ENCODE measurements at places on chromosomes 11 and 22.

DNA sequence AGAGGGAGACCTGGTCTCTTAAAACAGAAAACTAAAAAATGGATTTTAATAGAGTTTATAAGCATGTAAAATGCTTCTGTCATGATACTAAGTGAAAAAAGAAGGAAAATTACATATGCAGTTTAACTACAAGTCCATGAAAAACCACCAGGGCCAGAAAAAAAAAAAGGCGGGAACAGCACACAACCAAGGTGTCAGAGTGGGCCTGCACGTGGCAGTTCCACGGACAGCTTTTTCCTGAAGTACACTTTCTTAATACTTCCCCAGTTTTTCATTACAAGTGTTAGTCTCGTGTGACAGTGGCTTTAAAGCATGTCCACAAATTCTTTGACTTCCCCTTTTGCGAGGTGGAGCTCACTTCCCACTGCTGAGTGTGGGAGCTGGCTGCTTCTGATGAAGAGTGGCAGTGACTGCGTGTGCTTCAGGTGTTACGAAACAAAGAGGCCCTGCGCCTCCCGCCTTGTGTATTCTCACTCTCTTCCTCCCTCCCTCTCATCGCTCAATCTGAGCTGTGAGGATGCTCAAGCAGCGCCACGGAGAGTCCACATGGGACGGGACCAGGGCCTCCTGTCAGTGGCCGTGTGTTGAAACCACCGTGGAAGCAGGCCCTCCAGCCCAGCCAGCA lies 16.4 kb downstream of the PPM1F start:
- no peak for DNase-seq

- no peak for DNase-seq
Observed at GRCh38 chr11:81916451-81916850, 817.2 kb downstream of the FAM181B start.

GRCh38 chr22:31144223-31144622 lies 3.9 kb upstream of the PLA2G3 start:
- peak; percentile 57 for DNase-seq

DNA sequence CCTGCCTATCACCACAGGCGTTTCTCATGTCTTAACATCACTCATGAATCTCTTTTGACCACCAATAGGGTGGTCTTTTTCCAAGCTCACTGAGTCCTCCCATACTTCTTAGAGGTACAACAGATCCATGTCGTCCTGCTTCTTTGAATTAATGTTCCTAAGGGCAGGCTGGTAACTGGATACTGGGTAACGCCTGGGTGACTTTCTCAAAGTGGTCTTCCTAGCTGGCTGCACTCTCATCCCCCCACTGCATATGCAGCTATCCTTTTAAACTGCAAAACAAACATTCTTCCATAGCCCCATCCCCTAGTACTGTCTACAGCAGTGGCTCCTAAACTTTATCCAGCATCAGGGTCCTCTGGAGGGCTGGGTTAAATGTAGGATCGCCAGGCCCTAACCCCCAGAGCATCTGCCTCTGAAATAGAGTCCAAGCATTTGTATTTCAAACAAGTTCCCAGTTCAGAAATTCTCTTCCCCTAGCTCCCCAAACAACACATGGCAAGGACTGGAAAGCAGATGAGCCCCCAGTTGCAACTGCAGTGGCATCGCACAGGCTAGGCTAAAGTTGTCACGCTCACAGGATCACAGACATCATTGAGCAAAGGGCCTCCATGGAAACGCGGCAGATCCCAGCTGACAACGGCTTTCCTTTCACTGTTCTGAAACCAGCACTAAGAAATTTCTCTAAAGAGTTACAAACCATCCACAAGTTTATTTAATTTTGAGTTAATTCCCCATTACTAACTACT lies 204.9 kb downstream of the LARGE1 start:
- no peak for DNase-seq

GRCh38 chr11:69048031-69048693 lies 570 bp upstream of the TPCN2 start:
- DNase-seq = no peak

- DNase-seq = no peak
Observed at GRCh38 chr11:120012245-120012644, 125.7 kb downstream of the TRIM29 start.

DNA sequence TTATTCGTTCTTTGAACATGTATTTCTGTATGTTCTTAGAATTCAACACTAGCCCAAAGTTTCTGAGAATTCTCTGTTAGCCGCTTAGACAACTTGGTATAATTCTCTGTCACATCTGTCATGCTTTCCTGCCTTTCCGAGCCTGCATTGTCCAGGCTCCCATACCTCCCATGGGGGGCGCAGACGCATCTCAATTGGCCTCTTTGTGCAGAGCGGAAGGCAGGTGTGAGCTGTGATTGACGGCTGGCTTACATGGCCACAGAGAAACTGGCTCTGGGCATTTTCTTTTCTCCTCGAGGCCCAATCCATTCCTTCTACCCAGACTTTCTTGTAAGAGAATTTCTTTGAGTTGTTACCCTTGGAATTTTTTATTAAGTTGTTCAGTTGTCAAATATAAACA lies 132.7 kb upstream of the SESN3 start:
- DNase-seq = no peak

GRCh38 chr11:128039140-128040021 lies 548.0 kb downstream of the ETS1 start:
- no peak for DNase-seq

DNA sequence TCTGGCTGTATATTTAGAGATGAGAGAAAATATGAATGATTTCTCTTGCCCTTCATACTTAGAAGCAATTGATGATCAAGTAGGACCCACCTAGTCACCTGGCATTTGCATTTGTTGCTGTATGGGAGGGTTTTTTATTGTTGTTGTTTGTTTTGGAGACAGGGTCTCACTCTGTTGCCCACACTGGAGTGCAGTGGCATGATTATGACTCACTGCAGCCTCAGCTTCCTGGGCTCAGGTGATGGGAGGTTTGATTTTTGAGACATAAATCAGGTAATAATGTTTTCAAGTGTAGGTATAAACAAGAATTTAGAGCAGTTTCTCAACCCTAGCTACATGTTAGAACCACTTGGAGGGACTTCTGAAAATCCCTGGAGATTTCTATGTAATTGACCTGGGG lies 63.0 kb downstream of the TNRC6B start:
- DNase-seq = peak; percentile 9

DNA sequence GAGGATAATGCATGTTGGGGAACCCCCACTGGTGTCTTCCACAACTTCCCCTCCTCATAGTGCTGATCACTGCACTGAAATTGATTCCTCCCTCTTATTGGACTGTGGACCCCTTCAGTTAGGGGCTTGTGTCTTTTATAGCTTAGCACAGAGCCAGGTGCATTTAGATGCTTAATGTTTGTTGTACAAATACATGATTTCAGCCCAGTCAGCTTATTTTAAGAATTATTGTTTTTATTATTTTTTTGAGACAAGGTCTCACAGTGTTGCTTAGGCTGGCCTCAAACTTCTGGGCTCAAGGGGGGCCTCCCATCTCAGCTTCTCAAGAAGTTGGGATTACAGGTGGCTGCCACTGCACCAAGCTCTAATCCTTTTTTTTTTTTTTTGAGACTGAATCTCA lies 8.2 kb downstream of the THY1 start:
- DNase-seq = no peak

DNA sequence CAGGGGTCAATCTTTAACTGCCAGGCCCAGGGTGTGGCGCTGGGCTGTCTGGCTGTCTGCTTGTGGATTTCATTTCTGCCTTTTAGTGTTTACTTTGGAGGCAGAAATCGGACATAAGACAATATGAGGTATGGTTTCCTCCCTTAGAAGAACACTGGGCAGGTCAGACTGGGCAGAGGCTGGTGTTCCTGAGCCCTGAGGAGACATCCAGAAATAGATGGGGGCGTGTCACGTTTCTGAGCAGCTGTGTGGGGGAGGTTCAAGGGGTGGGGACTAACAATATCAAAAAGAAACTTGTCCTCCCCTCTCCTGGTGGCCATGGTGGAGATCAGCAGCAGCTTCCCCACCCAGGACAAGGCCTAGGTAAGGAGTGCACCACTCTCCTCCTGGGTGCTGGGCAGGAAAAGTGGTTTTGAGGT lies at the start of gene ART1:
Gene ART1, plus strand, starts transcription at position 312 of the 419 bp plus-strand sequence. CDS start 14,086 bp downstream, outside the sequence.
- DNase-seq = no peak

GRCh38 chr11:61499816-61500491 lies 8.6 kb upstream of the LRRC10B start:
- DNase-seq = no peak

DNA sequence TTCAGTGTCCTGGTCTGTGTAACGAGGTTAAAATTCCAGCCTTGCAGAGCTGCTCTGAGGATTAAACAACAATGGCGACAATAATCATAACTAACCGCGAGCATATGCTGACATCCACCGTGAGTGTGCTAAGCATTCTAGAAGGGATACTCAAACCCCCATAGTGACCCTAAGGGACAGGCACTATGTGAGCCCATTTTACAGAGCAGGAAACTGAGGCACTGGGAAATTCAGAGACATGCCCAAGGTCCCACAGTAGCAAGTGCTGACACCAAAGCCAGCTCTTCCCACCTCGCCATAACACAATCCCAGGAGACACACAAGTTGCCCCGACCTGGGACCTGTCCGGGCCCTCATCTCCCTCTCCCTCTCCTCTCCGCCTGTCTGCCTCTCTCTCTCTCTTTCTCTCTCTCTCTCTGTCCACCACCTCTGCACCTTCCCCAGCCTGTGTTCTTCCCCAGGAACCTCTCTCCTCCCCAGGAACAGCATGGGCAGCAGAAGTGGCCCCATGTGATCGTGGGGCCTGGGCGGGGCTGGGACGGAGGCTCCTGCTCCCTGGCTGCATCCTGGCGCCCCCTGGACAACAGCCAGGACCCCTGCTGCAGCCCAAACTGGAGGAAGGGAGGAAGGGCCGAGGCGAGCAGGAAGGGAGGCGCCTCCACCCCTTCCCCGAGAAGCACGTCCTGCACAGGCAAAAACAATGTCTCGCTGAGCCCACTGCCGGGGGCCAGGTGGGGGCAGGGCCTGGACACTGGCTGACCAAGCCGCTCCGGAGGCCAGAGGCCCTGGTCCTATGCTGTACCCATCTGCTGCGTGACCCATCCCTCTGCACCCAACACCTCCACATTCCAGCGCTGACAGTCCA lies 14.8 kb upstream of the MFNG start:
- DNase-seq = no peak

DNA sequence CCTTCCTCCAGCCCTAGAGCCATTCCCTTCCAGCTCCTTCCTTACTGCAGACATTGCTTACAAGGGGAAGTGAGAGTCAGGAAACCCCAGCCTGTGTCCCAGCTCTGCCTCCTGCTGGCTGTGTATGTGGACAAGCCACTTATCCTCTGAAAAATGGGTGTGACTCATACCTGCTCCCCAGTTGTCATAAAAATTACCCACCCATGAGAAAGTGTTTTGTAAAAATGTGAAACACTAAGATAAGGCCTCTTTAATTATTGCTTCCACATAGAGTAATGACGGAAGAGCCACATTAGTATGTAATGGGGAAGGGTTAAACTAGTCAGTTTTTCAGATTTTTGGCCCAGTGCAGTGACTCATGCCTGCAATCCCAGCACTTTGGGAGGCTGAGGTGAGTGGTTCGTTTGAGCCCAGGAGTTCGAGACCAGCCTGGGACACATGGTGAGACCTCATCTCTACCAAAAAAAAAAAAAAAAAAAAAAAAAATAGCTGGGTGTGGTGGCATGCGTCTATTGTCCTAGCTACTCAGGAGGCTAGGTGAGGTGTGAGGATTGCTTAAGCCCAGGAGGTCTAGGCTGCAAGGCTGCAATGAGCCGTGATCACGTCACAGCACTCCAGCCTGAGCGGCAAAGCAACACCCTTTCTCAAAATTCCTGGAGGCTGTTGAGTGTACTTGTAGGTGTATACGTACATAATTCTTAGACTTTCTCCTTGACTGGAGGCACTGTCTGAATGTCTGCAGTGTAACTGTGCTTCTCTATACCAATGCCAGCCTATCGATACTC lies 84.9 kb downstream of the CTTN start:
- peak; percentile 68 for DNase-seq

DNA sequence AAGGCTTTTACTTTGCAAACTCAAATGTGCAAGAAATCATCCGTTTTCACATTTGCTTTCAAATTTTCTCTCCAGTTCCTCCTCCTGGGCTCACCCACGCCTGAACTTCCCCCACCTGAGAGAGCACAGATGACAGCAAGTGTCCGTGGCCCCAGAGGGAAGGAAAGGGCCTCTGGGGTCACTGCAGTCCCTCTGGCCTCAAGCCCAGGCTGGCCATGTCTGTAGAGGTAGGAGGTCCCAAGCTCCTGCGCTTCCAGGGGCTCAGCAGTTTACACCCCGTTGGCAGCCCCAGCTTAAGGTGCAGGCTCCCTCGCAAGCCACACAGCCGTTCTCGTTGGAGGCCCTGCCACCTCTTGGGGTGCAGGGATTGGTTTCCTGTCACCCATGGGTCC lies 40.5 kb upstream of the PRDM11 start:
- no peak for DNase-seq

DNA sequence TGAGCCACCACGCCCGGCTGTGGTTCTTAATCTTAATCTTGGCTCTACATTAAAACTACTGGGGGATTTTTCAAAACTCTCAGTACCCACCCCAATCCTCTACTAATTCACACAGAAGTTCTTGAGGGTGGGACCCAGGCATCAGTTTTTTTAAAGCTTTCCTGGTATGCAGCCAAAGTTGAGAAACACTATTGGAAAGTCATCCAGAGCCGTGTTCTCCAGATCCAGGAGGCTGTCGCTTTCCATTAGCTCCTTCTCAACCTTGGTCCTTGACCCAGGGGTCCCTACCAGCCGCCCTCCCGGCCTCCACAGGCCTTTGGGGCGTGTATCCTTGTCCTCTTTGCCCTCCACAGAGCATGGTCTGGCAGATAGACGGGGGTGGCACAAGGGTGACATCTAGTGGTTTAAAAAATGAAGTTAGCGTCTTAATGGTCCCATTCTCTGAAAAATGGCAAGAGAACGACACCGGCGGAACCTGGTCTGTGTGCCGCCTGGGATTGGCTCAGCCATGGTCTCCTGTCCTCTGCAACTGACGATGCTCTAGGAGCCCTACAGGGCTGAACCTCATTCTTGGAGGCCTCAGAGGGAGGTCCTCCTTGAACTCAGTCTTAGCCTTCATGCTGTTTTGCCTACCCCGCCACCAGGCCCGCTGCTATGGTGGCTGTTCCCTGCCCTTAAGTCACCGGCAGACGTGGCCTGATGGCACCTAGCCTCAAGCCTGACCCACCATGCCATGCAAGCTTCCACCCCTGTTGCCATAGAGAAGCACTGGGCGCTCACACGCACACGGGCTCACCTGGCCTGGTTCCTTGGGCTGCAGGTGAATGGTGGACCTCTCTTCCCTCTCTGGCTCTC lies 152.0 kb upstream of the SYN3 start:
- no peak for DNase-seq

DNA sequence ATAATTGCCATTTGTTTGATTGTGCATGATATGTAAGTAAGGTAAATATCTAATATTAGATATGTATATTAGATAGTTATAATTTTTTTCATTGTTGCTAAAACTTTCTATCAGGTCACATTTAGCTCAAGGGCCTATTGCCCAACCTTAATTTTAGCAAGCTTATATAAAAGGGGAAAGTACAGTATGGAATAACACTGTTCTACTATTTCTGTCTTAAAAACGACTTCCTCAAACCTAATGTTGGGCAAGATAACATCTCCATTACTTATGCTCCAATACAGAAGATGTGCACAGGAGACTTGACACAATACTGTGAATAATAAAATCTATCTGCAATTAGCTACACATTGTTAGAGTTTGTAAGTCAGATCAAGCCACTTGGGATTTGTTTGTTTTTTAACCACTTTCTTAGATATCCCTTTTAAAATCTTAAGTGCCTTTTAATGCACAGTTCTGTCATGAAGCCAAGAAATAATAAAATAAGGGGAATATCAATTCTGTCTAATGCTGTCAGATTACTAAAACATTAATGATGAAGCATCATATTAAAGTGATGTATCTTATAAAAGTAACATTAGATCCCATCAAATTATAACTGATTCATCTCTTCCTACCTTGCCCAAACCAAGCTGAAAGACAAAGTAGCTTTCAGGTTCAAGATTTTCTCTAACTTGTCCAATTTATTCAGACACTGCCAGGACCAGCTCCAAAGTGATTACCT lies 98.1 kb downstream of the SIK3 start:
- no peak for DNase-seq

Measured in PC-9 (cell line).